LHCN-M2 (cell line): ENCODE measurements at places on chromosomes 13 and 19. TPM values are rescaled to one million over a fixed set of nuclear protein-coding genes. Genes with fewer than 3 reads are reported as not detected.

DNA sequence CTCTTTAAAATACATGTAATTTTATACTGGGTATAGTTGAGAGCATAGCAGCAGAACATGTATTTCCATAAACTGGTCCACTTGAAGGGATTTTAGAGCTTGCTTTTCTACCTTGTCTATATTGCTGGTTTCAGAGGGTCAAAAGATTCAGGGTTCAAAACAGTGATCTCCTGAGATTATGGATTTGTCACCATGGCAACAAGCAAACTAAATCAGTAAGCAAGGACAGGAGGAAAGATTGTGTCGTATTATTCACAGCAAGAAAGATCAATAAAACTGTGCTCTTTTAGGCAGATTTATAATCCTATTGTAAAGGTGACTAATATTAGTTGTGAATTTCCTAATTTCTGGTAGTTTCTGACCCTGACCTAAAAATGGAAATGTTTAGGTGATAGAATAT lies 496.4 kb downstream of the LMO7 start:
- no peak for DNase-seq

DNA sequence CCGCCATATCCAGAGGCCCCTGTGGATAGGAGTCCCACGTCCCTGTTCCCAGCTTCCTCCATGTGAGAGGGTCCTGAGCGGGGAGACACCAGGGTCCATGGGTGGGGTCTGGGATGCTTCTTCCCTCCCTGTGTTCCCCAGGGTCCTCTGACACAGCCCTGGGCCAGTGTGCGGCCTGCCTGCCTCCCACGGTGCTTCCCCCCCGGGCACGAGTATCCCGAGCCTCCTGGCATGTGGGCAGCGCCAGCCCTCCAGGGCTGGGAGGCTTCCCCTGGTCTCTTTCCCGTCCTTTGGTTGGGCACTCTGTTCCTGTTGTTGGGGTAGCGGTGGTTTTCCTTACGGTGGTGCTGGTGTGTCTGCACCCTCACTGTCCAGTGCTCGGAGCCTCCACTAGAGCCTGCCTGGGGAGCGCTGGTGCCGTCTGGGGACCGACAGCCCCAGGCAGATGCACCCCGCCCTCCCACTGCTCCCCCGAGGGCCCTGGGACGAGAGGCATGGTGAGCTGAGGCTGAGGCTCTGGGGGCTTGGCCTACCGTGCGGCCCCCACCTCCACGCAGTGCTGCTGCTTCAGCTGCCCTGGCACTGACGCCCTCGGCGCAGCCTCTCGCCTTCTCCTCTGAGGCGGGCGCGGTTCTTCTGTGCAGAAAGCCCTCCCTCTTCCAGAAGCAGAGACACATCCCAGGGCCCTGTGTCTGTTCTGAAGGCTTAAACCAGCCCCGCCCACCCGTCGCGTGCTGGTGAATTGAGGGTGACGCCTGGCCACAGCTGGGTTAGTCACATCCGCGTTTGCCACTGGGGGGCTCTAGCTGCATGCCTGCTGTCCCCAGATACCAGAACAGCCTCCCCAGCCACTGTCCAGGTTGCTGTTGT lies 27.9 kb downstream of the PLEKHJ1 start:
- peak; percentile 88 for DNase-seq

DNA sequence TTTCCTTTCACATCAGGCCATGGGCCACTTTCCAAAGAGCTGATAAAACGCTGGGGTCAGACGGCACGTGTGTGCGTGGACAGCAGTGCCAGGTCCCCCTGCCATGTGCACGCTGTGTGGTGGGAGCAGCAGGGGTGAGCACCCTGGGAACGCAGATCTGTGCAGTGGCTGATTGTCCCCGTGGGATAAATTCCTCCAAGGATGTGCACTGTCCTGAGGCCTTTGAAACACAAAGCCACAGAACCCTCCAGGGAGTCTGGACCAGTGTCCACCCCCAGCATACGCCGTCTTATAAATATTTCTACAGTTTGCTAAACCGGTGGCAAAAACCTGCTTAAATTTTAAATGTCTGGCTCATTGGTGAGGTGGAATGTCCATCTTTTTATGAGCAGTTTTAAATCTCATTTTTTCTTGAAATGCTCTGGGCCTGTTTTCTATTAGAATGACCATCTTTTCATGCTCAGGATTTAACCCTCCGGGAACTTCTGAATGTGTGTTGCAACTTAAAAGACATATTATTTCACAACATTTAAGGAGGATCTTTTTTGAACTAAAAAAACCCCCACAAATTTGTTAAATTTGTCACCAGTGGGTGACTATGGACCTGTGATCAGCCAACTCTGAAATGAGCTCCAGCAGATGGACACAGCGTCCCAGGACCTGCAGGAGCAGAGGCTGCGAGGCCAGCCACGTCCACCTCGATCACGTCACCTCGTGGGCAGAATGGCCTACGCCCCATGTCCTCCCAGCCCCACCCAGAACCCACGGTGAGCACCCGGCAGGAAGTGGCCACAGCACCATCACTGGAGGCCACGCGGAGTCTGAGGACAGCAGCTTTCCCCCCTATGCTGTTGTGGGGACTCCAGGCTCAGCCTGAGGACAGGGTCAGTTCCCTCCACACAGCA lies 68.6 kb downstream of the RASA3 start:
- DNase-seq: peak; percentile 74

FGF22 gene
- not detected in 2 replicates for total RNA-seq
